ENCODE measurements at places on chromosomes 3 and 15.
A peak's percentile ranks its signal among the peaks of the same experiment; 100 is the strongest.

DNA sequence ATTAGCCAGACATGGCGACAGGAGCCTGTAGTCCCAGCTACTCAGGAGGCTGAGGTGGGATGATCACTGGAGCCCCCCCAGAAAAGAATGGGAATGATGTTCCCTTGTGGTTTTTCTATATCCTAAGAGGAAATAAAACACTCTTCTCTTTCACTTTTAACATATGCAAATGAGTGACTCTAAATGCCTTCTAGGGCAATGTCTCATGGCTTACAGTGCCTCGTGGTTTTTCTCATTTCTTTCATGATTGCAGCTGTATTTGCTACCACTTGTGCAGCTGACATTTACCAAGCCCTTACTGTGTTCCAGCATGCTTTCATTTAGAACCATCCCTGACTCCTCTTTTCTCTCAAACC, 26.4 kb downstream of the STOML1 start:
- DNase-seq = peak; percentile 58

DNA sequence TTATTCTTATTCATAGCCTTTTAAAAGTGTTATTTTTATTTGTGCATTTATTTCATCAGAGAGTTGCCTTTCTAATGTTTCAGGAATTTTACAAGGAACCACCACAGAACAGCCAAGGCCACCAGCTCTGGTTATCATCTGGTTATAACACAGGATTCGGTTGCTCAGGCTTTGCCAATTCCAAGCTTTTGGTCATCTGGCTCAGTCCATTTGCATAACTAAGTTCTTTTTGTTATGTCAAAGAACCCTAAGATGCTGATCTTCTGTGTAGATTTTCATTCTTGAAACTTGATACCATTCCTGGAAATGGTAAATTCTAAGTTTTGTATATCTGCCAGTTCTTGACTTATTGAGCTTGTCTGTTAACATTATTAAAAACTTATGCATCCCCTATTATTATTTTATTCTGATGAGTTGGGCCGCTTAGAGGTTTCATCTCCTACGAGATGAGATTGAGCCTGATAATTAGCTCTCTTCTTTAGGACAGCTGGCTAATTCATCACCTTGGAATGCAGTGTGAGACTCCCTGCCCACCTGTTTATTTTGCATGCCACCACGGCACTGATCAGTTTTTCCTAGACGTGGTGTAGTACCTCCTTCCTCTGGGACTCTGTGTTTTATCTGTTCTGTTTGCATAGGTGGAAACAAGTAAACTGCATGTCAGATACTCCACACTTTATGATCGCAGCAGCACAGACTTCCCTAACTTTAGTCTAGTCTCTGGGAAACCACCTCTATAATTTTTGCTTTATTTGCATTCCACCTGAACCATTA, 264.8 kb downstream of the SLCO3A1 start:
- peak; percentile 10 for DNase-seq

- DNase-seq = no peak
Measured at GRCh38 chr3:68664276-68664675, 268.1 kb downstream of the TAFA4 start.

- DNase-seq = no peak
Measured at GRCh38 chr3:42274266-42274665, 8.3 kb upstream of the CCK start.

DNA sequence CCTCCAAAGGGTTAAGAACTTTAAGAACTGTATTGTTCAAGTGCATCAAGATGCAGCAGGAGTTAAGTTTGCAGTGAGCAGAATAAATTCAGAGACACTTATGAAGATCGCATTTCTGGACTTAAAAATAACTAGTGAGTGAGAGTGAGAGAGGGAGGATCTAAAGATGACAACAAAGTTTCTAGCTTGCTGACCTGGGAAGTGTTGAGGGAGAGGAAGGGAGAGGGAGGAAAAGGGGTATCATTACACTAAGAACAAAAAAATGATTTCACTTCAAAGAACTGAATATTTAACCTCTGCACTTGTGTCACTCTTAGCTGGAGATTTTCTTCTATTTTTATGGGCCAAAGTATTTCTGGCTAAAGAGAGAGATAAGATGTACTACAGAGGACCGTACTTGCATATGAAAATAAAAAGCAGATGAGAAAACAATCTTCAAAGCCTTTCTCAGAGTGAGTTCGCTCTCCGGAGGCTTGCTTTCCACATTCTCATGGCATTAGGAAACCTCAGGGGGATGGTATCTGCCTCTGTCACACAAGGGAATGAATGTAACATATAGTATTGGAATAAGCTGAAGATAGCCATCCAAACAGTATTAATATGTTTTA, 91.4 kb upstream of the TJP1 start:
- DNase-seq = no peak

- no peak for DNase-seq
Measured at GRCh38 chr3:143201045-143201444, 81.5 kb downstream of the CHST2 start.

GRCh38 chr3:50687916-50688315, 13.2 kb downstream of the DOCK3 start:
- no peak for DNase-seq

- no peak for DNase-seq
Measured at GRCh38 chr15:41238100-41238499, 7.0 kb downstream of the CHP1 start.

DNA sequence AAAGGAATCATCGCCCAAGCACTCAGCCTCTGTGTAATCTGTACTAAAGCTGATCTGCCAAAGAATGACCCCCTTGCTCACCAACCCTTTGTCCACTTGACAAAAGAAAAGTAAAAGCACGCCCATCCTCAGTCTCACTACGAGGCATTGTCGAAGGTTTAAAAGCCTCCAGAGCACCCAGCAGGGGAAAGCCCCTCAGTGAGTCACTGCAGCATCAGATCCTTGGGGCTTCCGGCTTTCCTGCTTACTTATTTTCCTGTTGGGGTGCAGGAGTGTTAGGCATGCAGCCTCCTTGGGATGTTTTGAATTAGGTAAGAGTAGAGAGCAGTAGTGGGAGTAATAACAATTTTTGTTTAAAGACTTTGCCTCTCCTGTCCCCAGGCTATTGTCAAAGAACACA, 216.1 kb downstream of the MTHFS start:
- DNase-seq = no peak

- no peak for DNase-seq
Measured at GRCh38 chr3:171383206-171384018, 76.8 kb downstream of the TNIK start.

- no peak for DNase-seq
Measured at GRCh38 chr15:74317820-74318375, 49.5 kb downstream of the CYP11A1 start.

- DNase-seq = no peak
Measured at GRCh38 chr3:120846073-120846472, 61.9 kb upstream of the STXBP5L start.

DNA sequence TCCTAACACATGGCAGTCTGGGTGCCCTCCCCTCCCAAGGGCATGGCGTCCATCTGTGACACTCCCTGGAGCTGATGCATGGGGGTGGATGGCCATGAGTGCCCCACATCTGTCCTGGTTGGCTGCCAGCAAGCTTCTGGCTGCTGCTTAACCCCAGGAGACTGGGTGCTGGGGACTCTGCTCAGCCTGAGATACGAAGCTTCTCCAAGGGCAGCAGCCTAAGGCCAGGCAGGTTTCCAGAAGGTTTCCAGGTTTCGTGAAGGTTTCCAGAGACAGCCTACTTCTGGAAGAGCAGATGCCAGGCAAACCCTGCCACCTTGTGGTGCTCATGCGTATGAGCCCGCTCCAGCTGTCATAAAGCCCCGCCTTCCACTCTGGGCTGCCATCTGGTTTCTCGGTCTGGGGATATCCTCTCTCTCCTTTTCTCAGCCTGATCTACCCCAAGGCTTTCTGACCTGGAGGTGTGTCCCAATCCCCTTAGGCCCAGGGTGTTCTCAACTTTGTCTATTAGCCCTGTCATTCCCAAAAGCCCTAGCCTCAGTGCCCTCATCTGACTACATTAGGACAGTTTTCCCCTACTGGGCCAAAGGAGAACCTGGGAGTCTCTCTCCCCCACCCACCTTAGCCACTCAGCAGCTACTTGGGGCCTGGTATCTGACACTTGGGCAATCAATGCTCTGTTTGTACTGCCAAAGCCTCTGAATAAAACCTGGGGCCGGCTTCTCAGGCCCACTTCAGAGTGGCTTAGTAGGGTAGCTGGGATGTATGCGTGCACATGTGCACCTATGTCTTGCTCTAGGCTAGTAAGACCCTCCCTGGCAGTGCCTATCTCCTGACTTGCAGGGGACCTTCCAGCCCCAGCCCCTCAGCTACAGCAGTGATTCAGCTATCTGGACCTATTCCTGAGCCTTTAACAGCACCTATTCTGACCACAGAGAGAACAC, 12.0 kb downstream of the MRPL46 start:
- DNase-seq = peak; percentile 67

All from germinal center (tissue), 1 donor.